ENCODE measurements at places on chromosomes 11 and 22. TPM values are rescaled to one million over a fixed set of nuclear protein-coding genes. Genes with fewer than 3 reads are reported as not detected.

DNA sequence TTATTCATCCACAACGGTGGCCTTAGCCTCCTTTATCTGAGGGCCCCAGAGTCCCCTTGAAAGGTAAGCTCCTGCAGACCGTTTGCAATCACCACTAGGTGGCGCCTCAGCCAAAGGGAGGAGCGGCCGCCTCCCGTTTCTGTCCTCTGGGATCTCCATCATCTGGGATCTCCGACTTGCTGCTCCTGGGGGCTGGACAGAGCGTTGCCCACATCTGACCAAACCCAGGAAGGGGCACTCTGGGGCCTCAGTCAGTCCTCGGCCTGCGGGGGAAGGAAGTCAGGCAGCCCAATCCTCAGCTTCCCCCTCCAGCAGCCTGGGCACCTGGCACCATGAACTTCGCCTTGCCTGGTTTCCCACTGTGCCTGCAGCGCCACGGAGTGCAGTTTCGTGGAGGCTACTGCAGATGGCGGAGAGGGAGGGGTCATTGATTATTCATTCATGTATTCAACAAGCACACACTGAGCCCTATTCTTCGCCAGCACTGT lies 23.5 kb downstream of the TP53I11 start:
- peak; percentile 66 for DNase-seq

DNA sequence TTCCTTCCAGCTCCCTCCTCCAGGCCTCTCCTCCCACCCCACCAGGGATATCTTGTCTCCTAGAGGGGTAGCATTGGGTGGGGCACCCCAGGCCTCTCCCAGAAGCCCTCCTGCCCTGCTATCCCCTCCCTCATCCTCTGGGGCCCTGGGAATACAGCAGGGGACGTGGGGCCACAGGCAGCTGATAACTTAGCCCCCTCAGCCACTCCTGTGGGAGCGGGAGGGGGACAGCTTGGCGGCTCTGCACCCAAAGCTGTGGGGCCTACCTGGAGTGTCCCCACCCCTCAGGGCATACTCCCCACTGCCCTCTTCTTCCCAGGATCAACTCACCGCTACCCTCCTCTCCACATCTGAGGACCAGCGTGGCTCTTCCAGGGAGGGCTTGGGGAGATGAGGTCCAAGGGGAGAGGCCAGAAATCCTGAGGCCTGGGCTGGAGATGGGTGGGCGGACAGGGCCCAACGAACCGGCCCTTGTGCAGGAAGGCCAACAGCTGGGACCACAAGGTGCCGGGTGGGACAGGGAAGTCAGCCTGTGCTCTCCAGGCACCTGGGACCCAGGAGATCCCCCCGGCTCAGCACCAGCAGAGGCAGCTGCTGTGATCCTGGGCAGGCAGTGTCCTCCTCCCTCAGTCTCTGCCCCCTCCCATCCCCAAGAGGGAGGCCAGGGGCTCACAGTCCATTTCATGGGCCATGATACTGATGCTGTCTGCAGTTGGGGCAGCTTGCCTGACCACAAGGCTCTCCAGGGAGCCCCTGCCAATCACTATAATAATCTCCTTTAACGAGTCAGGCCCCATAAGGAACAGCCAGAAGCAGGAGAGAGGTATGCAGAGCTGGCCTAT lies 23.2 kb downstream of the NEAT1 start:
- DNase-seq, result no peak

DNA sequence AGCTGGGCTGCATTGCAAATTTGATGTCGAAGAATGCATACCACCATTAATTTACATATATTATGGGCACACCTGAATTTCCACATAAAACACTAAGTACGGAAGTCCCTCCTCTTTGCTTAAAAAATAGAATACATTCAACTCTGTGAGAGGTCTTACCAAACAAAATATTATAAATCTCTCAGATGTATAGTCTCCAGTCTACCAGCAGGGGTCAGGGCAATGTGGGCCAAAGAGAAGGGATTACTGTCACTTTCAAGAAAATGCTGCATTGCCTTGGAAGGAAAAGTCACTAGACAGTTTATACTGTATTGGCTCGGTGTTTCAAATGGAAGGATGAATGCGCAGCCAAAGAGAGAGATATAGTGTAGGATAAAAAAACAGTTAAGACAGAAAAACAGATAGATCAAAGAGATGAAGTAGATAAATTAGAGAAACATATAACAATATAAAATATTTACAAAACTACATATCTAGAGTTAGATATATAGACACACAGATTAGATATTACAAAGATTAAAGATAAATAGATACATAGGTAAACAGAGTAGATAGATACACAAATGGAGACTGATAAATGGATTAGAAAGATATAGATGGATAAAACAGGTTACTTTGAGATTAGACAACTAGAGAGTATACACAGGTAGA lies 20.9 kb downstream of the SERGEF start:
- DNase-seq, result no peak

DNA sequence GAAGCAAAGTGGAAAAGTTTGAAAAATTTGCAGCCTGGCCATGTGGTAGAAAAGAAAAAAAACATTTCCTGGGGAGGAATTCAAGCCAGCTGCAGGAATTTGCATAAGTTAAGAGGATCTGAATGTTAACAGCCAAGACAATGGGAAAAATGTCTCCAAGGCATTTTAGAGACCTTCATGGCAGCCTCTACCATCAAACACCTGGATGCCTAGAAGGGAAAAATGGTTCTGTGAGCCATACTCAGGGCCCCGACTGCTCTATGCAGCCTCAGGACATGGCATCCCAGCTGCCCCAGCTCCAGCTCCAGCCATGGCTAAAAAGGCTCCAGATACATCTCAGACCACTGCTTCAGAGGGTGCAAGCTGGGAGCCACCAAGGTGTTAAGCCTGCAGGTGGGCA lies 149.1 kb upstream of the SOX6 start:
- no peak for DNase-seq

DNA sequence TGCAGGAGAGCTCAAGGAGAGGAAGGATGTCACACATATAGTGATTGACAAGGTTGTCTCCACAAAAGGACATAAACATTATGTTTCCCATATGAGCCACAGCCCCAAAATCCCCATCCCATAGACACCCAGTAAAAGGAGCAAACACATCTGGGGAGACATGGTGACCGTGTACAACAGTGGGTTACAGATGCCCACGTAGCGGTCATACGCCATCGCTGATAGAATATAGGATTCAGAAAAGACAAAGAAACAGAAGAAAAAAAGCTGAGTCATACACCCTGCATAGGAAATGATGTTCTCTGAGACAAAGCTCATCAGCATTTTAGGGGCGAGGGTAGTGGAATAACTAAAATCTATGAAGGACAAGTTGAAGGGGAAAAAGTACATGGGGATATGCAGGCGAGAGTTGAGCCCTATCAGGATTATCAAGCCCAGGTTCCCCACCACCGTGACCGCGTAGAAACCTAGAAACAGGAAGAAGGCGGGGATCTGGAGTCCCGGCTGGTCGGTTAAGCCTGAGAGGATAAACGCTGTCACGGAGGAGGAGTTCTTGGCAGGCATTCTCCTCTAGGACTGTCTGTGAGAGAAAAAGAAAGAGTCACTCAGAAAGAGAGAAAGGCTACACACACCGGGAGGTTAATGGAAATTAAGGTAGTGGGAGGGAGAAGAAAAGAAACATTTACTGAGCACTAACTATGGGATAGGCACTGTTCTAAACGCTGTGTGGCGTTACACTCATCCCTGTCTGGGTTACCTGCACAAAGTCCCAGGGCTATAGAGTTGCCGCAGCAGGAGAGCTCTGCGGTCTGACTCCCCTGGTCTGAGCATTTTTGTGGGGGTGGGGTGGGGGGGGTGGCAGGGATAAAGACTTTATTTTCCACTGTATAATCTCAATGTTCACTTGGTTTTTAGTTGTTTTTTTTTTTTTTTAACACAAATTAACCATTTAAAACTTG lies 36.1 kb upstream of the OR8B8 start:
- DNase-seq, result no peak

- no peak for DNase-seq
These were observed 68.6 kb upstream of the SORL1-AS1 start for GRCh38 chr11:121521145-121522042.

GRCh38 chr11:69950120-69950519 lies 128.0 kb upstream of the ANO1 start:
- no peak for DNase-seq

- no peak for DNase-seq
These were observed 26.7 kb downstream of the UPB1 start for GRCh38 chr22:24521791-24522245.

GRCh38 chr11:92890846-92891245 lies 78.6 kb upstream of the MTNR1B start:
- DNase-seq, result no peak

DNA sequence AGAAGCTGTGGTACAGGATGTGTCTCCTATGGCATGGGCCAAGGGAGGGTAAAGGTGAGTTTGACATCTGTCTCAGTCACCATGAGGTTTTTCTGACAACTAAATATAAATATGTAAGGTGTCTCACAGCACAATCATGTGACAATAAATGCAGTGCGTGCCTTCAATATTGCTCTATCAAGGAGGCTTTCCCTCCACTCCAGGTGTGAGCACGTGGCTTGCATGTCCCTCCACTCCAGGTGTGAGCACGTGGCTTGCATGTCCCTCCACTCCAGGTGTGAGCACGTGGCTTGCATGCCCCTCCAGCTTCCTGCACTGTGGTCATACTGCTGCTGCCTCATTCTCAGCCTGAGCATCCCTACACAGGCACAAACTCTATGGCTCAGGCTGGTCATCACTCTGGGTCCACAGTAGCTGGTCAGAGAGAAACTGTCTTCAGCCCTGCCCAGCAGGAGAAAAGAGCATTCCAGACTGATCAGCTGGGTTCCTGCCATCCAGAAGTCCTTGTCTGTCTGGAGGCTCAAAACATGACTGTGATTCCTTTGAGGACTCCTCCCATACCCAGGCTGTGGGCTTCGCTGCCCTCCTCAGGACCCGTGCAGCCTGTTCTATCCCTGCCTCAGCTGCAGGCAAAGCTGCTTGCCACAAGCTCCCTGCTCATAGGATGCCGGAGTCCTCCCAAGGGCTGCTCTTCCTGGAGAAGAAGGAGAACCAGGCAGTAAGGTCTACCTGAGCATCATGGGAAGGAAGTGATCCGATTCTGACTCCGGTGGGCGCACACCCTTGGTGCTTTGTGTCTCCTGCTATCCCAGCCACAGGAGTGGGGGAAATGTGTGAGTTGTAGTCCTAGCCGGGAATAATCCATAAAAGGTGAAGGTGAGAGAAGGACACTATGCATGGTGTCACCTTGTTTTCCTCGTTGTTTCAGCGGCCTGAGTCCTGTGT lies 33.4 kb upstream of the VPREB1 start:
- no peak for DNase-seq

TIMP3 gene
- 68.2 TPM for total RNA-seq

KCNQ1 gene
- total RNA-seq, result 8.4 TPM

UPK3A gene
- 0.87 TPM for total RNA-seq

Measured in mesothelial cell of epicardium (in vitro differentiated cells).